ENCODE measurements at places on chromosomes 7 and 10.

DNA sequence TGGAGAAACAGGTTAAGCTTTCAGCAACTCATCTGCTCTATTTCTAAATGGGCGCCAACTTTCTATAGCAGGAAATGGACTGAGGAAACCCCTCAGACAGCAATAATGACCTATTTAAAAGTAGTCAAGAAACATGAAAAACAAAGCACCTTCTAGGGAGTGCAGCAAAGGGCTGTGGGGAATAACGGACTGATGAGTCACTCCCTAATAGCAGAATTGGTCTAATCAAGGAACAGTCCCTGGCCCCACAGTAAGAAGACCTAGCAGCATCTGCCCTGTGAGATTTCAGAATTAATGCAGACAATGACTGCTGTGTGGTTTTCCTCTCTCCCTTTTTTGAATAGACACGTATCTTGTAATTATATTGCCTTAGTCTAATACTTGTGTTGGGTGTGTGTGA, 602.9 kb downstream of the IPMK start:
- no peak for DNase-seq

GRCh38 chr7:104976966-104977636, 36.9 kb upstream of the KMT2E start:
- no peak for DNase-seq

- peak; percentile 75 for DNase-seq
Measured at GRCh38 chr7:149473251-149473650, 12.4 kb upstream of the ZNF777 start.

DNA sequence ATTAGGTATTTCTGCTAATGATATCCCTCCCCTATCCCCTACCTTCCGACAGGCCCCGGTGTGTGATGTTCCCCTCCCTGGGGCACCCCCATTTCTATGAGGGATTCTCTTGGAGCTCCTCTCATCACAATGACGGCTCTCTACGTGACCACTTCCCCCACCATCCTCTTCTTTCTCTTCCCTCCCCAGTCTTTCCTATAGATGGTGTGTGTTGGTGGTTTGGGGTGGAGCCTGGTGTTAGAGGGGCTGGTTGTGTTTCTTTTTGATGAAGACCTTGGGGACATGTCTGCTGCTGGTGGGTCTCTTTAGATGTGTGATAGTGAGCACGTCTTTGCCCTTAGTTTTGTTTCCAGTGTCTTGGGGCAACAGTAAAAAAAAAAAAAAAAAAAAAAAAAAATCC, 28.6 kb downstream of the RPS24 start:
- no peak for DNase-seq

DNA sequence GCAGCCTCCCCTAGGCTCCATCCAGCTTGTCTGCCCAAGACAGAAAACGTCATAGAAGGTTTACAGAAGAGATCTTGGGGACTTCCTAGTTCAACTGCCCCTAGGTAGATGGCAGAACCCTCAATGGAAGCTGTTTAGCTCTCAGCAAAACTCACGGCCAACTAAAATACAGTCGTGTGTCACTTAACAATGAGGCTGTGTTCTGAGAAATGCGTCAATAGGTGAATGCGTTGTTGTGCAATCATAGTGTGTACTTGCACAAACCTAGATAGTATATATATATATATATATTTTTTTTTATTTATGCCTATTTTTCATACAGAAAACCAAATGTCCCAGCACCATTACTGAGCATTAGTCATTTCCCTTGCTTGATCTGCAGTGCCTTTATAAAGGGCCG, 100.4 kb upstream of the SH2B2 start:
- DNase-seq = no peak

DNA sequence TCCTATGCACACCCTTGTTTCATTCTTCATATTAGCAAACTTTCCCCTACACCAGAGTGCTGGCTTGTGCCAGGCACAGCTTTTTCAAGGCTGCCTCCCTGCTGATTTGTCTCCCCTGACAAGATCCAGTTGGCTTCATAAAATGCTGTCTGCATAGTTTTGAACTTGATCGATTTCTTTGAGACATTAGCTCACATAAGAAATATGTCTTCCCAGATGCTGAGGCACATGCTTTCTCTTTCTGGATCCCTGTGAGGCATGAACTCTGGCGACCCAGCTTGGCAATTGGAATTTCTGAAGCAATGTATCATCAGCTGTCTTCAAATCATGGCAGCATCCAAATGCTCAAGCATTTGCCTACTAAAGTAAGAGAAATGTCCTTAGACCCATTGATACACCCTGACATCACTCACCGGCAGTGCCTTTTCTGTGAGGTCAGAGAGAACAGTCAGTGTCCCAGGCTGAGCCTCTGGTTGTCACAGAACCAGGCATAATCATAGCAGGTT, 616.4 kb upstream of the GHITM start:
- DNase-seq = no peak

DNA sequence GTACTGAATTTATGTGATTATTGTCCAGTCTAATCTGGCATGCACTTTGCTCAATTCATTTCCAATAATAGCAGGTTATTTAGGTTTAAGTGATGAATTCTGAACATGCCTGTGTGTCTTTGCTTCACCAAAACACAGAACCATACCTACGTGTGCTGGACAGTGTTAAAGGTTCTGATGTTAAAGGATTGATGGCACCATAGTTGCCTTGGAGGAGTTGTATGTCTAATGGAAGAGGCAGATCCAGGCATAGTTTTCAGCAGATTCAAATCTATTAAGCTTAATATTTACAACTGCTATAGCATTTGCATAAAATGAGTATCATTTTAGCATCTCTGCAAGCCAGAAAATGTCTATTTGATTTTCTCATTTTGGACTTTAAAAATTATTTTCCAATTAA, 28.0 kb upstream of the UMAD1 start:
- no peak for DNase-seq

GRCh38 chr10:95742485-95742884, 13.5 kb upstream of the ENTPD1 start:
- DNase-seq = no peak

GRCh38 chr10:91378061-91378460, 32.1 kb upstream of the HECTD2 start:
- no peak for DNase-seq

DNA sequence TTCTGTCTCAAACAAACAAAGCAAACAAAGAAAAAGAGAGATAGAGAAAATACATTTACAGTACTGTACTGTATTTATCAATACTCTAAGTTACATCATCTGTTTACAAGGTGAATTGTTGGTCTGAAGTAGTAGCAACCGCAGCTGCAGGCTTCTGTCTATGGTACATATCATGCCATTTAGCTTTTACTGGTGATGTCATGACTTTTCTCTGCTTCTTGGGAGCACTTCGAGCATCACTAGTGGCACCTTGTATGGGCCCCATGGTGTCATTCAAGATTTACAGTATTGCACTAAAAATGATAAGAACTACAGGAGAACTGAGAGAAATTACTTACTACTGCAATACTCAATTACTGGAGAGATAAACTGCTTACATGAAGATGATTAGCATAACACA, 826.9 kb downstream of the CNTNAP2 start:
- DNase-seq = no peak

- DNase-seq = no peak
Measured at GRCh38 chr7:48419401-48419800, 248.1 kb downstream of the ABCA13 start.

GRCh38 chr10:103153302-103154197, 39.5 kb downstream of the NT5C2 start:
- DNase-seq = no peak

DNA sequence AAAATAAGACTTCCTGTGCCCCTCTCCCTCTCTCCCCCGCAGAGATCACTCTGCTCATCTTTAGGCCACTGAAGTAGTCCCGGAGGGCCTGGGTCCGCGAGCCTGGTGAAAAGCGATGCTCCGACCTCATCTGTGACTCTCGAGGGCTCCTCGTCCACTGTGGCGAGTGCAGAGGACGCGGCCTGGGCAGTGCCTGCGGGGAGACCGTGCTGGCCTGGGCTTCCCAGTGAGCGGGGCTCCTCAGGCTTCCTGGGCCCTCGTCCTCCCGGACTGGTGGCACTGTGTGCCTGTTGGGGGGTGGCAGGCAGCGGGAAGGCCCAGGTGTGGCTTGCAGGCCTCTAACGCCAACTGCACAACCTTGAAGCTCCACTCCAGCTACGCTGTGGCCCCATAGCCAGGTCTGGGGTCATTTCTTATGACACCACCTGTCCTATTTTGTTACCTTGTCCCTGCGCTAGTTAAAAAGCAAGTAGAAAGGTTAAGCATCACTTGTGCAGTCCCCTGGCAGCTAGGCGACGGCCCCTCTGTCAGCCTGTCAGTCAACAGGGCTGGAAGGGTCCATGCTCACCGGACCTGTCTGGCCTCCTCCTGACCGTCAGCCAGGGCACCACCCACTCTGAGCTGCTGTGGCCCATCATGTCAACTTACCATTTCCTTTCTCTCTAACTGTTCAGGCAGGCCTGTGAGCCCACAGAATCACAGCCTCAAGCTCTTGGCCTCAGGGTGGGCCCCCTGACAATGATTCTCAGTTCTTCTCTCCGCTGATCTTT, 20.5 kb downstream of the MNX1 start:
- DNase-seq = no peak

DNA sequence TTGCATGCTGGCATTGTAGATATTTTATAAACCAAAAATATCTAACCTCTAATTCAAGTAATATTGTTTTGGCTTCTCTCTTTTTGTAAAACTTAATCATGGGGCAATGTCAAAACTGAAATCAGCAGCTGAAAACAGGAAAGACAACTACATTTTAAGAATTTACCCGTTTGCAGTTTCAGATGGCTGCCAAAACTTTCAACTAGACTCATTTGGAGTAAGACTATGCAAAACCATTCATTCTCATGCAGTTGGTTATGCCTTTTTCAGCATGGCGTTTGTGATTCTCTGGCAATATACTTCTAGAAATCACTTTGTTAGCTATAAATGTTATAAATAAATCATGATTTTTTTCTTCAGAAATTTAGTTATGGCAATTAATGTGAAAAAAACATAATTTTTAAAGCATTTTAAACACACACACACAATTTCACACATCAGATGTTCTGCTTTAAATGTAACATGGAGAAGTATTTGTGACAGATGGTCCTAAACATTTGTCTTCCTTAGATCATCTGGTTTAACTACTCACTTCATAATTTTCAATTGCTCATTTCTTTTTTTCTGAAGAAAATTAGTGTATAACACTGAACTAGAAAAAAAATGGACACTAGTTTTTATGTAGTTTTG, 116.4 kb downstream of the ITGB8 start:
- no peak for DNase-seq

DNA sequence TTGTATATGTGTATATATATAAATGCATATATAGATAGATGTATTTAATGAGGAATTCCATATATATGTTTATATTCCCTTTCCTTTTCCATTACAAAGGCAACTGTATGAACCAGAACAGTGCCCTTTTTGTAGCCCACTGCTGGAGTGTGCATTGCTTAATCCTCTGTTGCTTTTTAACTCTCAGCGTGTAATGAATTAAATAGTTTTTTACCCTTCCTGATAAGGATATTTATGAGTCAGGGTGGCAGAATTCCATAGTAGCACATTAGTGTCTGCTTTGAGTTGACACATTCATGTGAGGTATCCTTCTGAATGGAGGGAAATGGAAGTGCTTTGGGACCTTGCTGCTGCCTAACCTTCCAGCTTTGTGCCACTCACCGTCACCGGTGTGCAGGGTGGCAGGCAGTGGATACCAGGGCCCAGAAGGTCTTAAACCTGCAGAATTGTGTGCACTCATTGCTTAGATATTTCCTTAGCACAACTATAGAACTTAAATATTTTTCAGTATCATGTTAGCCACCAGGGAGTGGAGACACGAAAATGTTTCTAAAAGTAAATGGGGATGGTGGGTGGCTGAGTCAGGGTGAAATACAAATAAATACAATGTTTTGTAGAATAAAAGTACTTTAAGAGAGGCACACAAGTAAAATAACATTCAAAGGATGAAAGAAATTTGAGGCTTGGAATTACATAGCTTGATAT, 117.9 kb downstream of the SND1 start:
- no peak for DNase-seq
